ENCODE measurements at places on chromosomes 6 and 20.

- DNase-seq, result no peak
Observed at GRCh38 chr20:40930561-40930960, 98.1 kb upstream of the TOP1 start.

- DNase-seq, result no peak
Observed at GRCh38 chr6:90233994-90234393, 62.6 kb downstream of the BACH2 start.

- DNase-seq, result peak; percentile 85
Observed at GRCh38 chr6:25652007-25652515, at the start of gene SCGN. SCGN (plus strand) TSS chr6:25652215; CDS start chr6:25652404, 189 bp downstream.

GRCh38 chr6:129416337-129416990 lies 293.5 kb downstream of the ARHGAP18 start:
- no peak for DNase-seq
